ENCODE measurements at places on chromosomes 7 and 10.

GRCh38 chr7:33981671-33982424 is 76.5 kb downstream of the BMPER start:
- DNase-seq, result no peak

DNA sequence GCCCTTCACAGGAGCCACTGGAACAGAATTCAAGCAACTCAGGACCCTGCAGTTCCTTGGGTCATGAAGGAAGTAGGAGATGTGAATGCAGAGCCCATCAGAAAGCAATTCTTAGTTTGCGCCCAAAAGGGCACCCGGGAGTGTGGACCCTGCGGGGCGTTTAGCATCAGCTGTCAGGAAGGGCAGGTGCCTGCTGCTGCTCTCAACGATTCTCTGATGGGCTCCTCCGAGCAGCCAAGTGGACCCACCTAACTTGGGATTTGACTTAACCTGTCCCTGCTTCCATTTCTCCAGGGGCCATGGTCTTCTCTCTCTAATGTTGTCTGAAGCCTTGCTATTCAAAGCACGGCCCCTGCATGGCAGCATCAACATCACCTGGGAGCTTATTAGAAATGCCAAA is 17.1 kb downstream of the CPA5 start:
- no peak for DNase-seq

GRCh38 chr10:1346201-1346600 is 290.0 kb downstream of the WDR37 start:
- no peak for DNase-seq

- no peak for DNase-seq
These were observed 47.0 kb downstream of the KCNMA1 start for GRCh38 chr10:77590344-77591237.

GRCh38 chr10:113454341-113455061 is 98.4 kb upstream of the HABP2 start:
- DNase-seq, result peak; percentile 15

GRCh38 chr7:107428642-107429041 is 41.2 kb upstream of the GPR22 start:
- no peak for DNase-seq

- no peak for DNase-seq
These were observed 282.5 kb downstream of the GLRX3 start for GRCh38 chr10:130418731-130419130.

DNA sequence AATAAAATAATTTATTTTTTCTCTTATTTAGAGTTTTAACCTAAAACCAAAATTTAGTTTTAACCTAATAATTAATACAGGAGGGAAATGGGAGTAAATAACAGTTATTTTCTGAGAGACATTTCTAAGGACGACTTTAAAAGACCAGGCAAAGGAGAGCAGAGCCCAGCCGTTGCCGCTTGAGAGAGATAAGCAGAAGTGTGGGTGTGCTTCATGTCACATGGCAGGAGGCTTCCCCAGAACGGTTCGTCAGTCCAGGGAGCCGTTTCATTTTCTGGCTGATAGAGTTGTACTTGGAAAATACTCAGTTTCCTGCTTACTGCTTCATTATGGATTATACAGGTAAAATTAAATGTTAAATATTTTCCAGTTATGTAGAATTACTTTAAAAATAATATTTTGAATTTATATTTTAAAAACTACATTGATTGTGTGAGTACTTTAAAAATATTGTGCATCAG is 61.4 kb downstream of the ST7 start:
- DNase-seq, result peak; percentile 45

GRCh38 chr7:105304040-105304895 is 84.5 kb downstream of the SRPK2 start:
- DNase-seq, result peak; percentile 59

- no peak for DNase-seq
These were observed 428.5 kb upstream of the MGMT start for GRCh38 chr10:129038522-129038921.

DNA sequence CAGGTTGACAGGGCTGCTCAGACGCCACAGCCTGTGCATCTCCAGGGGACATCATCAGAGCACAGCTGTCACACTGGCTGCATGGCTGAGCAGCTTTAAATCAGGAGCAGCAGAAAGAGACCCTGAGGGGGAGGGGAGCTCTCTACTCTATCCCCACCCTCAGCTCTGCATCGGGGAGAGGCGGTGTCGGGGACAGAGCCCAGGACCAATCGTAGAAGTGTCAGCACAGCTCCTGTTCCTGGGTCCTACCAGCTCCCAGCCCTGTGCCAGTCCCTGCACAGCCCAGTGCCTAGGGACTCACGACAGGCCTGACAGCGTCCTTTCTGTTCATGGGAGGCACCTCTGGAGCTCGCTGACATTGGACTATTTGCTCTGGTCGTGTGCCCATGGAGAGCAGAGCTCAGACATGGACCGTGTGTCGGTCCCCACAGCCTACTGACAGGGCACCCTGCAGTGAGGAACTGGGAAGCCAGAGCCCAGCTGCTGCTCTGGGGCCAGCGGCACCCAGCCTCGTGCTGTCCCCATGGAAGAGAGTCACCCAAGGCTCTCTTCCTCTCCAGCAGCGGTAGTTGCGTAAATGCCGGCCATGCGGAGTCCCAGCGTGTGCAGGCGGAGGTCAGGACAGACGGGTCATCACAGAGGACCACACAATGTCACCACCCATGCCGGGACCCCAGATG is 20.4 kb upstream of the ANTXRL start:
- DNase-seq, result no peak

DNA sequence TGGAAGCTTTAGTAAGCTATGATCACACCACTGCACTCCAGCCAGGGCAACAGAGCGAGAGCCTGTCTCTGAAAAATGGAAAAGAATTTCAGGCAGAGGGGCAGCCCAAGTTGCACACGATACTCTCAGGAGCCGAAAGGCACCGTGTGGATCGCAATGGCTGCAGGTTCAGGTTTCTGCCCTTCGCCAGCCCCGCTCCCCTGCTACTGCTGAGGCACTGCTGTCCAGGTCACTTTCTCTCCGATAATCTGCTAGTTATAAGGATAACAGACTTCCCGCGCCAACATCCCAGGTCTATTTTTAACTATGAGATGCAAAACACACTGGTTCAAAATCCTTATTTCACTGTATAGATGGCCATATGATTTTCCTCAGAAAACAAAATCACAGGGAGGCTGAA is 11.1 kb downstream of the BEND7 start:
- no peak for DNase-seq

GRCh38 chr7:4878336-4879335 is 4.9 kb downstream of the RADIL start:
- no peak for DNase-seq

- no peak for DNase-seq
These were observed 1.2 kb upstream of the COL1A2 start for GRCh38 chr7:94393246-94394108.

DNA sequence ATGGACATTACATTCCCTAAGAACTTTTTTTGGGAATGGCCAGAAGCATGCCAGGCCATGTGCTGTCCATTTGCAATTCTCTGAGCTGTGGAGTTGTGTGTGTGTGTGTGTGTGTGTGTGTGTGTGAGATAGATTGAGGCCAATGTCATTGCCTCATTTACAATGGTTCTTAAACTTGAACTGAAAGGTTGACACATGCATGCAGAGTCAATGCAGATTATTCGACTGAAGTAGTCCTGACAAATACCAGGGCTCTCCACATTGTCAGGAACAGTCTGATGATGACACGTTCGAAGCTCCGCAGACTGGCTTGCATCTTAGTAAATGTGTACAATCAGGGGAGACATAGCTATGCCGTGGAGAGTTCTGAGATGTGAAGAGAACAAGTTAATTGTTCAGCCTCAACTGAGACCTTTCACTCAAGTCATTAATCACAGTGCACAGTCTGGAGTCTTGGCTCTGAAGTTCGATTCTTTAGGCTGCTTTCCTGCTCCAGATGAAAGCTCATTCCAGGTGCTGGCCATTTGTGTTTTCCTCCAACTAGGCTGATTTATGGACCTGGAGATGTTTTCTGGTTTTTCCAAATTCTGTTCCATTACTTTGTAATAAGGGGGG is 921.9 kb downstream of the LRMDA start:
- no peak for DNase-seq

GRCh38 chr10:87635498-87636312 is 24.0 kb upstream of the PAPSS2 start:
- DNase-seq, result peak; percentile 83

GRCh38 chr10:8041284-8041991 is 13.1 kb upstream of the GATA3 start:
- no peak for DNase-seq

GRCh38 chr10:5470062-5470751 is 29.2 kb downstream of the CALML5 start:
- no peak for DNase-seq

DNA sequence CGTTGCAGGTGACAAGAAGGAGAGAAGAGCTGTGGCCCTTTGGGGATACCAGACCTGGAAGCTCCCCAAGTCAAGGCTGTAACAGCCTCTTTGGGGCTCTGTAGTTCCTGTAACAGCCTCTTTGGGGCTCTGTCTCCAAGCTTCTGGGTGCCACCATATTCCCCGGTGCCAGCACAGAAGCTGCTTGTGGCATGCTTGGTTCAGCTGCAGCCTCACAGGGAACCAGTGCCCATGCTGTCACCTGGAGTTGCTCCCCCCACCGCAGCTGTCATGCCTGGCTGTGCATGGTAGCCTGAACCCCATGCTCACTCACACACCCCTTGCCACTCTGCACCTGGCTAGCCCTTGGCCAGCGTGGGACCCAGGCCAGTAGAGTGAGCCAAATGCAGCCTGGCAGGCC is 109.1 kb downstream of the ELAPOR2 start:
- no peak for DNase-seq

- no peak for DNase-seq
These were observed 227.1 kb downstream of the AGMO start for GRCh38 chr7:15334536-15335263.

GRCh38 chr10:125084191-125084613 is 76.2 kb downstream of the CTBP2 start:
- DNase-seq, result no peak

GRCh38 chr10:73522263-73522662 is 26.4 kb upstream of the PPP3CB start:
- DNase-seq, result no peak

- no peak for DNase-seq
These were observed 13.0 kb downstream of the AKR1D1 start for GRCh38 chr7:138089080-138089901.

- peak; percentile 46 for DNase-seq
These were observed 538.5 kb downstream of the HTR7 start for GRCh38 chr10:90319188-90319914.
